ENCODE measurements at places on chromosomes 2 and 18.

DNA sequence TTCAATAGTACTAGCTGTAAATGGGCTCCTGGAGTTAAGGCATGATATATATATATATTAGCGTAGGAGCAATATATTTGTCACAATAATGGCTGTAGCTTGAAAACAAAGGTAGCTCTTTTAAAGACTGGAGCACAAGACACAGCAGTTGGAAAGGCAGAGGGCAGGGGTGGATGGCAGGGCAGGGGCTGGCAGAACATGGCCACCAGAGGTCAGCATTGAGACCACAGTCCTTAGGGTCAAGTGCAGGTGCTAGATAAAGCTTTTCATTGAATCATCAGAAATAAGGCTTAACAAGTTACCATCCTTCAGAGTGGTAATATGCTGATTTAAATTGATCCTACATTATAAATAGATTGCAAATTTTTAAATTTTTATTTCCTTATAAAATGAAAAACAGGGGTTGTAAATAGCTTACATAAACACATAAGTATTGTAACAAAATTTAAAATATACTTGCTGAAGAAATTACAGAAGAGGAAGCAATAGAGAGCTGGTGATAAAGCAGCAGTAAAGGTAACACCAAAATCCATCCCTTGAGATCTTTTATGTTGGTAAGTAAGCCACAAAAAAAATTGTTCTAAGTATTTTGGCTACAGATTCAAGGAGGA, 161.2 kb upstream of the PIEZO2 start:
- peak; percentile 46 for DNase-seq

GRCh38 chr2:17634997-17635396, 94.5 kb downstream of the VSNL1 start:
- no peak for DNase-seq

DNA sequence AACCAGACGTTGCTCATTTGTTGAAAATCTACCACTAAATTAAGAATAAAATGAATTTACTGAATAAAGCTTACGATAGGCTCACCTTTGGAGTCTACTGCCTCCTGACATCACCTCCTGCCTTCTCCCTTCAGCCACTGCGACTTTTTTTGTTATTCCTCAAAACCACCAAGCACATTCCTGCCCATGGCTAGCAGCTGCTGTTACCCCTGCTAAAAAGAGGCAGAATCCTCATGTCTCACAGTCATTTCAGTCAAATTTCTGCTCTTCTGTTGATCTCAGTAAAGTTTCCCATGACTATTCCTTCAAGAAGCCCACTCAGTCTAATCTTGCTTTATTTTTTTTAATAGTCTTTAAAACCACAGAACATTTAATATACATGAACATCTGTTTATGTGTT, 40.8 kb upstream of the ANKRD62 start:
- DNase-seq = no peak

- DNase-seq = no peak
These were observed 21.8 kb downstream of the FZD5 start for GRCh38 chr2:207747653-207748560.

- no peak for DNase-seq
These were observed 140.7 kb upstream of the THUMPD2 start for GRCh38 chr2:39919511-39920306.

GRCh38 chr2:128363934-128364361, 45.3 kb upstream of the HS6ST1 start:
- DNase-seq = no peak

DNA sequence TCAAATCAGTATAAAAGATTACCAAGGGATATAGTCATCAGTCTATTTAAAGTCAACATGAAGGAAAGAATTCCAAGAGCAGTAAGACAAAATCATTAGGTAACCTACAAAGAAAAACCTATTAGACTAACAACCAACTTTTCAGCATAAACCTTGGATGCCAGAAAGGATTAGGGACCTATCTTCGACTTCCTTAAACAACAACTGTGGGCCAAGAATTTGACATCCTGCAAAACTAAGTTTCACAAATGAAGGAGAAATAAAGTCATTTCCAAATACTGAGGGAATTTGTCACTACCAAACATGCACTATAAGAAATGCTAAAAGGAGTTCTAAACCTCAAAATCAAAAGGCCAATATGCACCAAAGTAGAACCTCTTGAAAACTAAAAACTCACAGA, 147.9 kb upstream of the TFPI start:
- no peak for DNase-seq

DNA sequence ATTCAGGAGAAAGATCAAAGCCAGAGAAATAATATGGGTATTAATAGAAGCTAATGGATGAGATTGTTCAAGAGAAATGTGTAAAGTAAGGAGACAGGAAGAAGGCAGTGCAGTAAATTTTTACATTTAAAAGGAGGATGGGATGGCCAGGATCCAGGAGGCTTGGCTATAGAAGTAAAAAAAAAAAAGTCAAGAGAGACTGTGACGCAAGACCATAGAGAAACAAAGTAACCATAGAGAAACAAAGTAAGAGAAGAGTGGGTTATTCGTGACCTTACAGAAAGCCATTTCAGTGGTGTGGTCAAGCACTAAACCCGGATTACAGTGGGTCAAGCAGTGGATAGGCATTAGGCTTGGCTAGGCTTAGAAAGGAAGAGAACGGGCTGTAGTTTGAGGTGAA, 10.5 kb upstream of the FAM171B start:
- DNase-seq = no peak

- no peak for DNase-seq
These were observed 117.2 kb upstream of the CDH20 start for GRCh38 chr18:61216051-61216450.

DNA sequence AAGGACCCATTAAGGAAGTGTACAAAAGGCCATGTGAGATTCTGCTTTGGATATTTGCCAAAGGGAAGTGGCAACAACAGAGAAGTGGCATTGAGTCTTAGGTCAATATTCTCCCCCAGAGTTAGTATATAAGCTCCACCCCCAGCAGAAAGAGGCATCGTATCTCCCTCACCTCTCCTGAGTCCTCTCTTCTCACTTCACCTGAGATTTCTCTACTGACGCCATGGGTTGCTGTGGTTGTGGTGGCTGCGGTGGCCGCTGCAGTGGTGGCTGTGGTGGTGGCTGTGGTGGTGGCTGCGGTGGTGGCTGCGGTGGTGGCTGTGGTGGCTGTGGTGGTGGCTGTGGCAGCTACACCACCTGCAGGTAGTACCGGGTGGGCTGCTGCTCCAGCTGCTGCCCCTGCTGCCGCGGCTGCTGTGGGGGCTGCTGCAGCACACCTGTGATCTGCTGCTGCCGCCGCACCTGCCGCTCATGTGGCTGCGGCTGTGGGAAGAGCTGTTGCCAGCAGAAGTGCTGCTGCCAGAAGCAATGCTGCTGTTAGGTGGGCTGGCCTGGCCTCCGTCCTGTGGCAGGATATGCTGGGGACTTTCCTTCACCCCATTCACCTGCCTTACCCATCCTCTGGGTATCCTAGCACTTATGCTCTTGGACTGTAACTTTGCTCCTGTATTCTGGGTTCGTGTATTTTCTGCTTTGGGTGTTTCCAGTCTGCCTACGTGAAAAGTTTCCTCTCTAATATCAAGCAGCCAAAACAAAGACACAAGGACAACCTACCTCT, 5.9 kb downstream of the SCYGR3 start:
- DNase-seq = no peak

DNA sequence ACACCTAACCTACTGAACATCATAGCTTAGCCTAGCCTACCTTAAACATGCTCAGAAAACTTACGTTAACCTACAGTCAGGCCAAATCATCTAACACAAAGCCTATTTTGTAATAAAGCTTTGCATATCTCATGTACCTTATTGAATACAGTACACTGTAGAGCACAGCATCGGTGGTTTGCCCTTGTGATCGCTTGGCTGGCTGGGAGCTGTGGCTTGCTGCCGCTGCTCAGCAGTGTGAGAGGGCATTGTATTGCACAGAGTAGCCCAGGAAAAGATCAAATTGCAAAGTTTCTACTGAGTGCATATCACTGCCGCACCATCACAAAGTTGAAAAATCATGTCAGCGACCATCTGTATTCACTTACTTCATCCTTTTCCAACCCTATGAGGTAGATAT, 62.3 kb upstream of the NCK2 start:
- DNase-seq = no peak

GRCh38 chr18:72444111-72444797, 99.9 kb downstream of the CBLN2 start:
- DNase-seq = no peak

- no peak for DNase-seq
These were observed 54.2 kb upstream of the CTDP1 start for GRCh38 chr18:79625195-79625923.

DNA sequence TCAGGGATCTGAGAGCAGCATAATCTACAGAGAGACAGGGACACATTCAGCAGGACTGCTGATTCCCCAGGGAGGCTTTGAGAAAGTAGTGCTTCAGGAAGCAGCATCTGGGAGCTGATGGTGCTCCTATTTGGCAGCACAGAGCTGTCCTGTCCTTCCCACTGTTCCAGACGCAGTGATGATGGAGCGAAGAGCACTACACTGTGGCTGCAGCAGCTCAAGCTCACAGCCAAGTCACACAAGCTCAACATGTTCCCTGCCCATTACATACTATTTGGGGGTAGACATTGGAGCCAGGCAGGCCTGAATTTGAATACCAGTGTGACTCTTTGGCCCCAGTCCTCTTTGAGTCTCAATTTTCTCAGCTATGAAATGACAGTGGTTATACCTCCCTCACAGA, 15.2 kb upstream of the GALM start:
- DNase-seq = no peak

- DNase-seq = no peak
These were observed 175.8 kb downstream of the TNS1 start for GRCh38 chr2:217826991-217827390.

DNA sequence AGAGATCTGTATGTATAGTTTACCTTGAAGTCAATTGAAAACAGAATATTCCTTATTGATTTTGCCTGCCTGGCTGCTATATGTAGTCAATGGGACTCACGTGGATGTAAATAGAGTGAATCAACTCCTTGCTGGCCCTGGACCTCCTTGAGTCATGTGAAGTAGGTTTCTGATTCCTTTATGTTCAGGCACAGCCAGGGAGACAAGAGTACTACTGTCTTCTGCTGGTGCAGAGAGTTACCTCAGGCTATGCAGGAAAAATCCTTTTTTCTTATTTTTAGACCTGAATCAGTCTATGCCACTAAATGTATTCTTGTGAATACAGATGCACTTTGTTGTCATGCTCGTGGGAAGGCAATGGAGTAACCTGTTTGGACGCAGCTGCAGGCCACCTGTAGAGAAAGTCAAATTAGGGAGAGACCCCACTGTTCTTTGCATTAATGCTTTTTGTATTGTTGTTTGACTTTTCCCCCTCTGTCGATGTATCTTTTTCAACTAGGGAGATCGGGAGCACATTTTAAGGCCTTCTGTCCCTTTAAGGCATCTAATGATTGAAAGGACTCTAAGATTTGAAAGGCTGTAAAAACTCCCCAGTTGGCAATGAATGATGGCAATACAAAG, 473.9 kb downstream of the ARHGAP15 start:
- no peak for DNase-seq

- no peak for DNase-seq
These were observed 28.6 kb upstream of the NEMP2 start for GRCh38 chr2:190563109-190563508.

DNA sequence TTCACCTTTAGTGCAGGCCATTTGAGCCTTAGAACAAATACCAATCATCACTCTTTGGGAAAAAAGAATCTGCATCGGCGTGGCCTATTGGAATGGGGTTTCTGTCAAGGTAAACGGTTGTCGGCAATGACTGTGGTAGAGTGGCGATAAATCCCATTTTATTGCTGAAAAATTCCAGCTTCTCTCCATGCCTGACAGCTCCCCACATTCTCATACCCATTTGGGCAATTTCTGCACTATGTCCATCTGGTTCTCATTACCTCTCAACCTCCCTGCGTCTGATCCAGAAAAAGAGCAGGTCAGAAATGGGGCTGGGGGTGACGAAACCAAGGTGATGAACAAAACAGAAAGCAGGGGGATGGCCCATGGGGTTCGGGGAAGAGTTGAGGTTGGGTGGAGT, 254.0 kb downstream of the MEIS1 start:
- no peak for DNase-seq

GRCh38 chr2:110770959-110771431, 38.6 kb downstream of the ACOXL start:
- DNase-seq = peak; percentile 0

- DNase-seq = no peak
These were observed 59.8 kb downstream of the MOGAT1 start for GRCh38 chr2:222731201-222731621.

DNA sequence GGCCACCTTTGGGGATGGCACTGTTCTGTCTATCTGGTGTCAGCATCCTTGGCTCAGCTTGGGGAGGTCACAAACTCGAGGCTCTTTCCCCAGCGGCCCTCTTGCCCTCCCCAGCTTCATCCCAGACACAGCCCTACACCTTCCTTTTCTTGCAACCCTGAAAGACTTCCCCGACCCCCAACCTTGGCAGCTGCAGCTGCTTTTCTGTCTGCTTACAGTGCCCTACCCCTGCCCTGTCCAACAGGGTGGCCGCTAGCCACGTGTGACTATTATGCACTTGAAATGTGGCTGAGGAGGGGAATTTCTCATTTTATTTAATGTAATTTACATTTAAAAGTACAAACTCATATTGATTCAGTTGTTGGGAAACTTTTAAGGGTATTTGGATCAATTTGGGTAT, 41.3 kb downstream of the NGEF start:
- DNase-seq = no peak

GRCh38 chr2:126643431-126643830, 12.5 kb upstream of the GYPC start:
- no peak for DNase-seq

DNA sequence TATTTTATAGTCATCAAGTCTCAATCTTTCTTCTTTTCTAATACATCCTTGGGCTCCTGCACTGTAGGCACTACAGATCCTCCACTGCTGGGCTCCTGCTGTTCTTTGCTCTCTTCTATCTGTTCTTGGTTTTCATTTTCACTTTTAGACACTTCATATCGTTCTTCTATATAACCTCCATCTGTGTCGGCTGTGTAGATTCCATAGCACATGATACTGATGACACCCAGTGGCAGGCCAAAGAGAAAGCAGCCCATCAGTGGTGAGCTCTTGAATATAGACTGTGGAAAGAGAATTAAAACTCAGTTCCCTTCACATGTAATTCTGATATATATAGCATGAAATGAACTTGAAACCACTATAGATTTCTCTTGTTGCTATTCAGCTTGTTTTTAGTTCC, 38.0 kb downstream of the TMX3 start:
- DNase-seq = no peak

GRCh38 chr2:28997237-28997846, 16.2 kb downstream of the TOGARAM2 start:
- no peak for DNase-seq

- DNase-seq = no peak
These were observed 470.2 kb downstream of the FBXO15 start for GRCh38 chr18:73677450-73677849.

- DNase-seq = no peak
These were observed 29.4 kb upstream of the ASNSD1 start for GRCh38 chr2:189631849-189632248.

- DNase-seq = peak; percentile 53
These were observed 213.0 kb upstream of the CELF4 start for GRCh38 chr18:37778417-37779165.

DNA sequence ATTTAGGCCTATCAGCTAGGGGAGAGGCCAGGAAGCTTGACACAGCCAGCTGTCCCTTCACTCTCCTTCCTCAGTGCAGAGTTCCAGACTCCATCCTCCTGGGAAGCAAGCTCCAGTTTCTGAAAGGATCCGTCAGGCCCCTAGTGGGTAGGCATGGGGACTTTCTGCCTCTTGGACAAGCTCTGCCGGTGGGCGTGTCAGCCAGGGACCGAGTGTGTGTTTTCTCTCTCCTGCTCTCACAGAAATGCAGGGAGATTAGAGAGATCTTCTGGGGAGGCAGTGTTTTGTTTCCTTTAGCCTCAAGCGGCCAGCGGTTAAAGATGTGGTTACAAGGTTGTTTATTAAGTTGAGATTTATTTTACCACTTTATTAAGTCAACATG, 29.9 kb upstream of the OTOS start:
- DNase-seq = no peak
